ENCODE measurements at places on chromosomes 5 and 9.

DNA sequence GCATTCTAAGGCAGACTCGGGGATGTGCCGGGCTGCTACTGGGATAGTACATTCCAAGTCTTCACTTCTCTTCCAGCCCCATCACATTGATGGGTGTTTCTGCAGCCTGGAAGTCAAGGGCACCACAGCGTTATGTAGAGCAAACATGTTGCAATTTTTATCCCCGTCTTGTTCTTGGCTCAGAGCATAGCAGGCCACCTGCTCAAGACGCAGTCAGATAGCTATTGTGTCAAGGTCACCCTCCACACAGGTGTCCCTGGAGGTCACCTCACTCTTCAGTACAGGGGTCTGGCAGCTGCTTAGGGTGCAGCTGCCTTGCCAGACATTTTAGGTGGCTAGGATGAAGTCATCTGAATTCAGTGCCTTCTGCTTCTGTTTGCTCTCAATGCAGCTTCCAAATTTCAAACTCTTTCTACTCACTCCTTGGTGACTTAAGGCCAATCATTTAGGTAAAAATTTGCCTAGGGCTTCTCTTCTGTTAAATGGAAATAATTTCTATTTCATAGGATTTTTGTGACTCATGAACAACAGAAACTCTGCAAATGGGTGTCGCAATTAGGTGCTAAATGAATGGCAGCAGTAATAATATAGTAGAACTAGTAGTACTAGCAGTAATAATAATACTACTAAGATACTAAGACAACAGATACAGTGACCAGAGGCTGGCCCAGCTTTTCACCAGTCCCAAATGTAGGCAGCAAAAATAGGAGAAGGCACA lies 24.3 kb downstream of the KCNV2 start:
- DNase-seq, result no peak

- DNase-seq, result no peak
These were observed at the start of gene CFAP90 for GRCh38 chr5:7850395-7851239. TSS of gene CFAP90 (minus strand) at chr5:7851133. CDS start at chr5:7851021, 112 bp downstream.

DNA sequence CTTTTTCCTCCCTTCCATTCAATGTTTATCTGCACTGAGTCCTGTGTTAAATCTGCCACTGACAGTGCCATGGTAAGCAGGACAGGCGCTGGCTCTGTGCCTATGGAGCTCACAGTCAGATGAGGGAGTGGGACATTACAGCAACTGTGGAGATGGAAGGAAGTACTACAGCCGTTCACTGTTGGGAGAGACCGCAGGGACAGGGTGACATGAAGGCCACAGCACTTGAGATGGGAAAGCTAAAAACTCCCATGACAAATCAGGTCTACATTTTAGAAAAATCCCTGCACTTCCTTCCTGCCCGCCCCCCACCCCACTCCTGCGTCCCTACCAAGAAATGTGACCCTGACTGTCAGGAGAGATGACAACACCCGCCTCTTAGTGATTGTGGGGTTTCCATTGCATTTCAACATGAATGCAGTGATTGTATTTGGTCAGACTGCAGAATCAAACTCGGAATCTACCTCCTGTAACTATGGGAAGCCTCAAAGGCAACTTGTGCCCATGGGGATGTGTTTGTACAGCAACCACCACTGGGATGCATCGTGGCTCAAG lies 56.4 kb downstream of the GTF3C4 start:
- no peak for DNase-seq

DNA sequence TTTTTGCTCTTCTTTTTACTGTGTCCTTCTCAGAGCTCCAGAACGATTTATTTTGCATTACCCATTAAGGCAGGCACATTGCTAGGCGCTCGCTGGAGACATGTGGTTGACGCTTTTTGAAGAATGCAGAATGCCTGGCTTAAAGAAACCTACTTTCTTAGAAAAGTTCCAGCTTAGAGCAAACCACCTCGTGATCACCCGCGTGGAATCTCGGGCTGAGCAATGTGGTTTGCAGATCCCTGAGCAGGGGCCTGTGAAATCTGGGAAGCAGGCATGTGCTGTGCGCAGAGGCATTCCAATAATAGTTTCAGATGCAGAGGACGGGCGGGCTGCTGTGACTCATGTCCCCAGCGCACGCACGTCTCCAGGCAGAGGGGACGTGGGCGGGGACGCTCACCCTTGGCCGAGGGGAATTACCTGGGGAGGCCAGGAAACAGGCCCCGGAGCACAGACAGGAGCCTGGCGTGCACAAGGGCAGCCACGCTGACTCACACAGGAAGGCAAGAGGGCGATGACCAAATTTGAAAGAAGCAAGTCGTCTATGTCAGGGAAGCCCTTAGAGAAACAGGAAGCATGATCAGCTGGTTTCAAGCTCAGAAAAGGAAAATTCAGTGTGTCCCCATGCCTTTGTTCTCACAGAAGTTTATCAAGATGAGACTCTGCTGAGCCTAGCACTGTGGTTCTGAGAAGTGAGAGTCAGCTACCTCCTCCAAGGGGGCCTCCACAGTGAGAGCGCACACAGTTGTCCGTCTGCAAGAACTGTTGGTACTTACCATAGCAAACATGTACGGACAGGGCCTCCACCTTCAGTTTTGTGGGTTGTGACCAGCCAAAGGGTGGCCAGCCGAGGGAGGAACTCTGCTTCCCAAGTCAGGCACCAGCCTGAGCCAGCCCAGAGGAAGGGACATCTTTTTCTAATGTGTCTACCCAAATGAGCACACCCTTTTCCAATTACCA lies 218.6 kb downstream of the PIK3R1 start:
- no peak for DNase-seq

DNA sequence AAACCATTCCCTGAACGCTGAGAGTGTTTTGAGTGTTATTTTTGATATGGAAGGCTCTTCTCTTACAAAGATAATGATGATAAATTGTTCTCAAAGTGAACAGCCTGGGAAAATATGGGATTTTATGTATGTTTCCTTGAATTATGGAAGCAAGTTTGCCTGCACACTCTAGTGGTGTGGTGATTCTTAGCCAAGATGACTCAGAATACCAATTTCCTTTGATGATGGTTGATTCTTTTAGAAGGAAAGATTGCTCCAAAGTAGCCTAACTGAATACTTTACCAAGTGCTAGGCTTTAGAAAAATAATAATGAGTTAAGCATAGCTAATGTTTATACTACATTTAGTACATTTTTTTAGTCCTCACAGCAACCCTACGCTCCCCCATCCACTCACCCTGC lies 243.4 kb downstream of the EBF1 start:
- DNase-seq, result no peak

DNA sequence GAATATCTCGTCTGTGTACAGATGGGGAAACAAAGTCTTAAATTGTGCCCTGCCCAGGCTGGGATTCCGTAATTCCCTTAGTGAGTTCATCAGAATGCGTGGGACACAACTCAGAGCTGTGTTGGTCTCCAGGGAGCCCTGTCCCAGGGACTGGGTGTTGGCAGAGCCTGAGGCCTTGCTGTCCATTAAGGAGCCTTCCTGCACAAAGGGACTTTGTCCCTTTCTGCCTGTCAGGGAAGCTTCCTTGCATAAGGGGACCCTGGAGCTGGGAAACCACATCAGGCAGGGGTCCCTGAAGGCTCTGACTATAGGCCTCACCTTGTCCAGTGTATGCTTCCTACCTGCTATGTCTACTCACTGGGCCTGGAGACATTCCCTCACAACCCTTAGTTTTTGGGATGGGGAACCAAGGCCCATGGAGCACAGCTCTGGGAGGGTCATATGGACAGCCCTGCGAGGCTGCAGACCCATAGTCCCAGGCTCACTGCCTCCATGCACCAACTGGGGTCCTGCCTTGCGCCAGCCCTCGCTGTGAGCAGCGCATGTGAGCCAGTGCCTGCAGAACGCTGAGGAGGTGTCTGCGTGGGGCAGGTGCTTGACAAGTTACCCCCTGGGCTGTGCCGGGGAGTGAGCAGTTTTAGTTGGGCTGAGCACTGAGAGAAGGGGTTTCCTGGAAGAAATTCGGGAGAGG lies 1.6 kb downstream of the CARD19 start:
- DNase-seq, result no peak

- DNase-seq, result no peak
These were observed 533.8 kb downstream of the CAAP1 start for GRCh38 chr9:26358836-26359235.

GRCh38 chr5:141928051-141928450 lies 4.4 kb downstream of the DELE1 start:
- no peak for DNase-seq

DNA sequence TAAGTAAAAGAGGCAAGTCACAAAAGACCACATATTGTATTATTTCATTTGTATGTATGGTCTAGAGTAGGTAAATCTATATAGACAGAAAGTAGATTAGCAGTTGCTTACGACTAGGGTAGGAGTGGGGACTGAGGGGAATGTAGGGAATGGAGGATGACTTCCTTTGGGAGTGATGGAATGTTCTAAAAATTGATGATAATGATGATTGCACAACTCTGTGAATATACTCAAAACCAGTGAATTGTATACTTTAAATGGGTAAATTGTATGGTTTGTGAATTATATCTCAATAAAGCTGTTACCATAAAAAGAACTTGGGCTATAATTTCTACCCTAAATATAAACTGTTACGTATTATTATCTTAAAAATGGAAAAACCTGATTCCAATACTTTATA lies 35.0 kb downstream of the ADAMTS6 start:
- no peak for DNase-seq

DNA sequence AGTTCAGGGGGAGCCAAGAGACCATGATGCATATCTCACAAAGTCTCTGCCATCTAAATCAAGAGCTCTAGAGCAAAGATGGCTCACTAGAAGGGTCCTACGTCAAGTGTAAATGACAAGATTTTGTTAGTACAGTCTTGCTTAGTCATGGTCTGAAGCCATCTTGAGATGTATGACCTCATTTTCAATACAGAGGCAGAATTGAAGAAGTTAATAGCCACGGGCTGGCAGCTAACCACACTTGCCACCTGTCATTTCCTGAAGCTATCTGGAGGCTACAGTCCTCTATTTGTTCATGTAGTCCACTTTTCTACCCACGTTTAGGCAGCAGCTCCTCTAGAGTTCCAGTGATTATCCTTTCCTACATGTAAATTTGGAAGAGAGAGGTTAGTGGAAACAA lies 231.7 kb upstream of the CDH12 start:
- DNase-seq, result no peak

GRCh38 chr5:21654-22233 lies 70.2 kb upstream of the PLEKHG4B start:
- DNase-seq, result no peak

DNA sequence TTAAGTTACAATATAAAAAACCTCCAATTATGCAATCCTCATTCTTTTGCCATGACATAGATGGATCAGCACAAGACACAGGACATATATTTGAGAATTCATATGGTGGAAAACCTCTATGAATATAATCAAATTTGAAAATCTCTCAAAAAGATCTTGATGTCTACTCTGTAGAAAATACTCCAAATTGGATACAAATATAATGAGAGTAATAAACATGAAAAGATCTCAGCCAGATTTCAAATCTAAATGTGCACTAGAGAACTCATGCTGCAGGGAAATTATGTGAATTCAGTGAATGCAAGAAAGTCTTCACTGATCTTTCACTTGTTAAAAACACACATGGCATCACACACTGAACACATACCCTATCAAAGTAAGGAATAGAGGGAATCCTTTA lies 13.8 kb downstream of the PCDHB15 start:
- DNase-seq, result no peak

DNA sequence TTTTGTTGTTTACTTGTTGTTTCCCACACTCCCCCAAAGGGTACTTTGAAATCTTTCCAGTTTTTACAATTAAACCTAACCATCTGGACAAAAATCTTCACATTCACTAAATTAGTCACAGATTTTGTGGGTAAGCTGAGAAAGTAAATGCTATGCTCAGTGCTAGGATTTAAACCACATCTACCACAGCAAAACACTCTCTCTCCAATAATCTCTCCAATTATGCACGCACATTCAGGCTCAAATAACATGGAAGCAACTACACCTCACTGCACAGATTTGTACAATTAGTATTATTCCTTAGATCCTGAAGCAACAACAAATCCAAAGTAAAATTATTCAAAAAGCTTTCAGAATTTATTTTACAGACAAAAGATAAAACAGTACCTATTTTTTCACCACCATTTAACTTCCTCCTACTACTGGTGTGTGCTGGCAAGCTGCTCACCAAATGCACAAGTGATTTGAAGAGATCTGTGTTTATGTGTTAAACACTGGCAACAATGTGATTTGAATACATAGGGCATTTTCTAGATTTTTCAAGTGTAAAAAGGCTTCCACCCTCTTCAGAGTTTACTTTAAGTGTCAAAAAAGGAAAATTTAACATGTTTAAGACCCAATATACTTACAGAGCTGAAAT lies 16.6 kb downstream of the ZNF608 start:
- DNase-seq, result no peak

- DNase-seq, result no peak
These were observed 1982.2 kb upstream of the C9orf72 start for GRCh38 chr9:29555502-29555901.

GRCh38 chr5:135589152-135589551 lies 10.4 kb upstream of the CXCL14 start:
- DNase-seq, result no peak

GRCh38 chr9:95461448-95462248 lies 55.1 kb downstream of the PTCH1 start:
- no peak for DNase-seq

- no peak for DNase-seq
These were observed 124.3 kb downstream of the TEX10 start for GRCh38 chr9:100228352-100228869.

DNA sequence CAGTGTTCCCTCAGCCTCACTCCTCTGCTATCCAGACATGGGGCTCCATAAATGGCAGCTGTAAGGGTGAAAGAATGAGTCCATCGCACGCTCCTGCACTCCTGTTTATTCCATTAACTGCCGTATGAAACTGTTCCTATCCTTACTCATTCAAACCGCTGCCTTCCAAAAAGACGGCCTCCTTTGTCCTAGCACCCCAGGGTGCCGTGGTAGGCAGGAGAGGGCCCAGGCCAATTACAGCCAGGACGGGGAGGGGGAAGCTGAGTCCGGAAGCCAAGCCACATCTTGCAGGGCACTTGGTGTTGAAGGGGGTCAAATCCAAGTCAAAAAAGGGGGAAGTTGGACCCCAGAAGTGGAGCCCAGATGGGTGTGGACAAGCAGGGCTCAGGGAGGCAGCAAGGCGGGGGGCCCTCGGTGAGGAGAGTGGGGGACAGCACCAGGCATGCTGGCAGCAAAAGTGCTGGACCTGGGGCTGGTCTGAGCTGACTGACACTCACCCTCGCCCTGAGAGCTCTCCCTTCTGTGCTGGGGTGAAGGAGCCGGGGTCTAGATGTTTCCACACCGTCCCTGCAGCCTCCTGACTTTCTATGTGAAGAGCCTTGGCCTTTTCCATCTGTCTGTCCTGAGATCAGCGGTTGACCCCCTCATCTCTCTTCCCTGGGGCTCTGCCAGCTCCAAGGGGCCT lies 63.3 kb downstream of the COL23A1 start:
- no peak for DNase-seq

DNA sequence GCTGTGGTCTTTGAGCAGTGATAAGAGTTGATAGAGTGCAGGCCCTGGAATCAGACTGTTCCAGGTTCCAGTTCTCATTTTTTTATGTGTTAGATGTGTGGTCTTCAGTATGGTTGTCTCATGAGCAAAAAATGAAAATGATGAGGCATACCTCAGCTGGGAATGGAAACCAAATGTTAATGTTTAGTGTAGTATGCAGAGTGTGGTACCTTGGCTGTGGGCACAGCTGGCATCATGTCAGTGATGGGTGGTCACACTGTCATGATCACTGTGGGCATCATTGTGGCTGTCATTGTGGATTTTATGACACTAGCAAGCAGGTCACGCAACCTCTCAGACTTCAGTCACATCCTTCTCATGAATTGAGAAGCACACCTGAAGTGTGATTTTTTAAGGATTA lies 6.4 kb downstream of the ABLIM3 start:
- no peak for DNase-seq

Data from GOT3 (cell line).